Erythroblast (primary cell): ENCODE measurements at places on chromosomes 12 and 14.

DNA sequence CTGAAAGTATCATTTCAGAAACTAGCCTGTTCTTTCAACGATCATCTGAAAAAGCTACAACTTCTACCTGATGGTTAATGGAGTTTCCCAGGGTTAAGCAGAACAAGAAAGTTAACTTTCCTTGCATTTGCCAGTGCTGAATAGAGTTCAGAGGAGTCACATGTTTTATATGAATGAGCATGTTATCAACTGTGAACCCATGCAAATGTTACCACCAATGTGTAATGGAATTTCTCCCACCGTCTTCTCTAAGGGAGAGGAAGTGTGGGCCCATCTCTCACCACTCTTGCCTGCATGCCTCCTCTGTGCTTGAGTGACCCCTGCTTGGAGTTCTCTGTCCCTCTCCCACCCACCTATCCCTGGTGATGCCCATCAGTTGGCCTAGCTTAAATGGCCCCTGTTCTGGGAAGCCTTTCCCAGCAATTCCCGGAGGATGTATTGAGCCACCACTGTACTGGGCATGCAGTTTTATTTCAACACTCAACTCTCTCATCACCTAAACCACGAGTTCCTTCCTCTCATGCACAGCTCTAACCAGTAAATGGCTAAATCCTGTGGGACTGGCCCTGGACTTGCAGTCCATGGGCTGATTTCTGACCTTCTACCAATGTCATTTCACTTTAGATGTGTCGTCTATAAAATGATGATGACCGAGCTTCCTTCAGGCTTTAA is 159.8 kb downstream of the RPAP3 start:
- no peak for DNase-seq

DNA sequence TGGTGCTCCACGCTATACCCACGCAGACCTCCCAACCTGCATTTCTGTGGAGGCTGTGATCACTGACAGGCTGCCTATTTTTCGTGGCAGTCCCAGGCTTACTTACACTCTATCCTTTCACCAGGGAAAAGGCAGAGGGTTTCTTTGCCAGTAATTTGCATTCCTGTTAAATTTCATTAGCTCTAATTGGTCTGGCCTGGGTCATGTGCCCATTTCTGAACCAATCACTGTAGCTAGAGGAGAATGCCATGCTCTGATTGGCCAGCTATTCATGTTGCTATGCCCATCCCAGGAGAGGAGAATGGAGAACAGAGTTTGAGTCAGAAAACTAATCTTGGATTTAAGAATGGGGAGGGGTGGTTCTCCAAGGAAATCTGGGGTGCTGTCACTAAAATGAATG is 43.2 kb upstream of the TUNAR start:
- DNase-seq: no peak

DNA sequence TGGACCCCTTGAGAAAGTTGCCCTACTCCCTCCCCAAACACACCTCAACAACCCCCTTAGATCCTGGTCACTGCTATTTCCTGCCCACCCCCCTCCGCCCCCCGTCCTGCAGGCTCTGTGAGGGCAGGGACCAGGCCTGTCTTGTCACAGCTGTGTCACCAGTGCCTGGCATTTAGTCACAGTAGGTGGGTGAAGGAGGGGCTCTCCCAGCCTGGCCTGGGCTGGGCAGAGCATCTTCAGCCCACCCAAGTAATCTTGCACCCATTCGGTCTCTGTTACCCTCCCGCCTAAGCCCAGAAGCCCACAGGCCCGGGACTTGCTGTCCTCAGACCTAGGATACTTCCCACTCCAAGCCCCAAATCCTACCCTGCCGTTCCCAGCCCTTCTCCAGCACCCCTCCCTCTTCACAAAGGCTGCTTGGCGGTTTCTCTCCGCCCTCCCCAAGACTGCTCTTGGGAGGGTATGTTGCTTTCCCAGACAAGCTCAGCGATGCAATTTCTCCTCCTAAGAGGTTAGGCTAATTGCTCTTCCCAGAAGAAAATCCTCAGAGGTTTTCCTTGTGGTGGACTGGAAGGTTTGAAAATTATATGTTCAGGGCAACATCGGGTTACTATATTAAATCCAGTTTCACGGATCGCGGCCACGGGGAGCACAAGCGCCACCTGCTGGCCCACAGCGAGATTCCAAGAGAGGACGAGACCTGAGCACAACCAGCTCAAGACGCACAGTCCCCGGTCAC is 50.8 kb upstream of the ZFP36L1 start:
- DNase-seq: peak; percentile 76

- no peak for DNase-seq
Measured at GRCh38 chr14:94394581-94395207, 6.3 kb upstream of the SERPINA1 start.
